ENCODE measurements at places on chromosomes 7 and 10.

DNA sequence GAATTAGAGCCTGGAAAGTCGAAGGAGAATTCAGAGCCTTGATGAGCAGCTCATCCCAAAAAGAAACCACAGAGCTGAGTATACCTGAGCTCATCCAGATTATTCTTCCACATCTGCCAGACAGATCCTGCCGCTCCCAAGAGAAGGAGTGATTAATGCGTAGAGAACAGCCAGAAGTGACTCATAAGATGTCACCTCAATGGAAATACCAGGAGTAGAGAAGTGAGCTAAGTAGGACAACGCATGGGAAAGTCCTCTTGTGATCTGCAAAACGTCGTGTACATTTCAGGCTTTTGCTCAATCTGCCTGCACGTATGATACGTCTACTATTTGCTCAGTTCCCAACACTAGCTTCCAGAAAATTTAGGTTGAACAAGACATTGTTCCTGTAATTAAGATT lies 230.5 kb upstream of the AUTS2 start:
- no peak for DNase-seq

DNA sequence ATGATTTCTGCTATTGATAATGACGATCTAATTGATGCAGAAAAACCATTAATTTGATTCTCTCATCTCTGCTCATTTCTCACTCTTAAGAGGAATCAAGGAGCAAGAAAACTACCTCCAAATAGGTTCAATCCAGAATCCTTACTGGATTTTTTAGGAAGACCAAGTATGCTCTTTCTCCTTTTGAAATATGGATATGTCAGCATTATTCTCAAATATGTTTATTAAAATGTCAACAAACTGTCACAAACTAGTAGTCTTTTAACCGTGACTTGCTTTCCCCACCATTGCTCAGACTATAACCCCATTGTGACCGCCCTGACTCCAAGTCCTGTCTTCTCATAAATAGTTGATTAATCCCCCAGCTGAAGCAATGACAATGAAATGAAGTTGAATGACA lies 1.1 kb upstream of the ATOH7 start:
- DNase-seq: no peak

DNA sequence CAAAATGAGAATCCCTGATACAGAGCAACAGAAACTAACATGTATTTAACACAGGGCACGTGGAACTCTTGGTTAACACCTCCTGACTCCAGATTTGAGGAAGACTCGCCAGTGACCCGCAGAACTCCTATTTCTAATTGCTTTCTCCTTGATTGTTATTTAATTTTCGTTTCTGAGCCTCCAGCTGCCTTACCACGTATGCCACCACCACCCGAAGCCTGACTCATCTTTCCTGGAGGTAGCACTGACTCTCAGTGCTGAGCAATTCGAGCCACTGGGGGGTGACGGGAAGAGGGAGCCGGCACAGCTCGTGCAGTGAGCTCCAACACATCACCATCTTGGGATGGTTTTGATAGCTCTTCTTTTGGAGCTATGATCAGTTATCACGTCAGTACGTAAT lies 273.9 kb upstream of the MGMT start:
- no peak for DNase-seq

DNA sequence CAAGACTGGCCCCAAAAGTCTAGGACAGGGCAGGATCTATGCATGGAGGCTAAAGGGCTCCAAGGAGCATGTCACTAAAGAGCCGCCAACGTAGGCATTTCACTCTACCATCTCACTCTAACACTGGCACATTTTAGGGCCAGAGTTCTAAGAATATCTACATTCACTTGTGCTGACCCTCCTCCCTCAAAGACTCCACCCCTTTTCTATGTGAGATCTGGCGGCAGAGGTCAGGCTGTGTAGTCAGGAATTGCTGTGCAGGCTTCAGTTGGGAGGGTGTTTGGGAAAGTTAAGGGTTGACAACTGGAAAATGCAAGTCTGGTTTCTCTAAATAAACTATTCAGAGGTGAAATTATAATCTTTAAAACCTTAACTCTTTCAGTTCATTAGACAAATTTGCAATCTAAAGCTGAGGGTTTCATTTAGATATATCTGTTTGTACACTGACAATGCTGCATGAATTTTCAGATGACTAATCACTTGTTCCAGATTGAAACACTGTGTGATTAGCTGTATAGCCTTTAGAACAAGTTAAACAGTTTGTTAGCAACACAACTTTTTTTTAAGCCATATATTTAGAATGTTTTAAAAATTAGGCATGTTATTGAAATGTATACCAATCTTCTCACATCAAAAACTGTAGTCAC lies 18.2 kb downstream of the LMOD2 start:
- no peak for DNase-seq

DNA sequence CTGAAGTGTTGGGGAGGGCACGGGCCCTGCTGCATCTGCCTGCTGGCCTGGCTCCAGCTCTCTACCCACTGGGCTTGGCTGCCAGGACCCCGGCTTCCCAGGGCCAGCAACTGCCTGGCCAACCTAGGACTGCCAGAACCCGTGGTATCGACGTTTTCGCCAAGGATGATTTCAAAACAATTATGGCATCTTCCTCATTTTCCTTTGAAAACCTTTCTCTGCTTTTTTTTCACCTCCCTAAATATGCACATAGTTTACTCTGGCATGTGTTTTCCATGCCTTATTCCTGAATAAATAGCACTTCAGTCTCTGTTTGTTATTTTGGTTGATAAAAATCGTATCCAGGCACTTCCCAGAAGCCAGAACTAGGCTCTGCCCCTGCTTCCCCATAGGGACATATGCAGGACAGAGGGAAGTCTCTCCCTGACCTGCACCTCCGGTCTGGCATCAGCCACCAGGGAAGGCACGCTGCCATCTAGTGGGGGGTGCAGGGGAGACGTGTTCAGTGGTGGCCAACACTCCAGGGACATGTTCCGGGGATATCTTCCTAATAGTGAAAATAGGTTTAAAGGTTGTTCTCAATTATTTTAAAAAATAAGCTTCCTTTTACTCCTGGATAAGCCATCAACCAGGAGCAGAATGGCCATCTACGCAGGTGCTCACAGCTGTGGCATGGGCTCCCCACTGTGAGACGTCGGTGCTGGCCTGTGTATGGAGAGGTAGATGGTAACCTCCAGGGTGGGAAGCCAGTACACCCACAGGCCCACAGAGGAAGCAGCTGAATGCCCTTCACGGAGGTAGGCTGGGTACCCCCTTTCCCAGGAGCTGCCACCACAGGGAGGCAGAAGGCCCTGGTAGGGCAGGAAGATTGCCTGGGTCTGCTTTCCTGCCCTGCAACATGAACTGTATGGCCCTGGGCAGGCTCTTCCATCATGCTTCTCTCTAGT lies 30.7 kb upstream of the ANTXRL start:
- no peak for DNase-seq

- no peak for DNase-seq
Observed at GRCh38 chr7:147308539-147308938, 1191.9 kb downstream of the CNTNAP2 start.

DNA sequence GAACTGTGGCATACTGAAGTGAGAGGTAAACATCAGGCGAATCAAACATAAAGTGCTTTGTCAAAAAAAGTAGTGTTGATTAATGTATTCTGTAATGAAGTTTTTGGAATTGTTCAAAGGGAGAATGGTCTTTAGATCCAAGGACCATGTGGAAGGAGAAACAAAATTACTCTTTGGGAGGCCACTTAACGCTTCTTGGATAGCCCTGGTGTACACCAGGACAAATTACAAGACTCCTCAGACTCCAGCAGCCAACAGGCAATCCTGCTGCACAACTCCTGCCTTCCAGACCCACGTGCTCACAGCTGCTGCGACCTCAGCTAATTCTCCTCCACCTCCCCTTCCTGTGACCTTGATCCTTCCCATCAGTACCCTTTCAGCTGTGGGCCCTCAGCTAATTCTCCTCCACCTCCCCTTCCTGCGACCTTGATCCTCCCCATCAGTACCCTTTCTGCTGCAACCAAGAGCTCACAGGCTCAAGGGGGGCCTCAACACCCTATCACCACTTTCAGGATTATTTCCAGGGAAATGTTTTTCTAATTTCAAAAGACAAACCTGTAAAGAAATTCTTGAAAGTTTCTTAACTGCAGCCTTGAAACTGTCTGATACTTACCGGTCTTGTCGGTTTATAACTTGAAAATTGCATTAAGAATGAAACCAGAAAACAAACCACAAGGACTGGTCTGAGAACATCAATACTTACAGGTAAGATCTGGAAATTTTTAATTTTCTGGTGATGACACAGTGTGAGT lies 29.7 kb upstream of the DDC start:
- DNase-seq: no peak

DNA sequence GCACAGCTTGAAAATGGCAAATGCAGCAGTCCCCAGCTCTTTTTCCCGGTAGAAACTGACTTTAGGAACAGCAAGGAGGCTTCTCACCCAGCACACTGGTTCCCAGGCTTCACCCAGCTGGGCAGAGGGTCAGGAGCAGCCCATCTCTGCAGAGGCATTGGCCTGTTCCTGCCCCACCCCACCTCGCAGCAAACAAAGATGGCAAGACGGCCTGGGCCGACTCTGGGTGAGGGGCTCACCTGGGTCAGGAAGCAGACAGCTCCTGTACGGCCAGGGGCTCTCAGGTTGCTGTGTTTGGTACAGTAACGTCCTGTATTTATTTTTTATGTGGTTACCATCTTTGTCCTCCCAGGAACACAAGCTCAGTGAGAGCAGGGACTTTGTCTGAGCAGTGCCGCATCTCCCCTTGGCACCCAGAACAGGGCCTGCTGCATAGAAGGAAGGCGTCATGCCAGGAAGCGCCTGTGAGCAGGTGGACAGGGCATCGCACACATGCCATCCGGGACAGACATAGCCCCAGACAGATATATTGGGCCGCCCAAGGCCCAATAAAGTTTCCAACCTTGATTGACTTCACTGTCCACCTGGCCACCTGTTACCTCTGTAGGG lies 585.0 kb upstream of the FOXK1 start:
- no peak for DNase-seq

DNA sequence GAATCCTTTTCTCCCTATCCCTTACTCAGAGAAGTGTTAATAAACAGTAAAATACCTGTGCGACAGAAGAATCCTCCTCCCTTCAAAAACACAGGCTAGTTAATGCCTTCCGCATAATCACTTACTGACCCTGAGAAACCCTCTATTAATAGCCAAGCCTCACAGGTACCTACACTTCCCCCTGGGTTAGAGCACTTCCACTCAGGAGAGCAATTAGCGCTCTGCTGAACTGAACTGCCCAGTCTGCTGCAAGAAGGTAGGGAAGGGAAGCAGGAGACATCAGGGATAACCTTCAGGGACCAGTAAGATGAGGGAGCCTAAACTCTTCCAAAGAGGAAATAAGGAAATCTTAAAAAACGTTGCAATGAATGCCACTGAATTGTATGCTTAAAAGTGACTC lies 39.6 kb downstream of the KIAA1549 start:
- no peak for DNase-seq

- DNase-seq: no peak
Observed at GRCh38 chr10:53682885-53683284, 910.3 kb upstream of the MBL2 start.

DNA sequence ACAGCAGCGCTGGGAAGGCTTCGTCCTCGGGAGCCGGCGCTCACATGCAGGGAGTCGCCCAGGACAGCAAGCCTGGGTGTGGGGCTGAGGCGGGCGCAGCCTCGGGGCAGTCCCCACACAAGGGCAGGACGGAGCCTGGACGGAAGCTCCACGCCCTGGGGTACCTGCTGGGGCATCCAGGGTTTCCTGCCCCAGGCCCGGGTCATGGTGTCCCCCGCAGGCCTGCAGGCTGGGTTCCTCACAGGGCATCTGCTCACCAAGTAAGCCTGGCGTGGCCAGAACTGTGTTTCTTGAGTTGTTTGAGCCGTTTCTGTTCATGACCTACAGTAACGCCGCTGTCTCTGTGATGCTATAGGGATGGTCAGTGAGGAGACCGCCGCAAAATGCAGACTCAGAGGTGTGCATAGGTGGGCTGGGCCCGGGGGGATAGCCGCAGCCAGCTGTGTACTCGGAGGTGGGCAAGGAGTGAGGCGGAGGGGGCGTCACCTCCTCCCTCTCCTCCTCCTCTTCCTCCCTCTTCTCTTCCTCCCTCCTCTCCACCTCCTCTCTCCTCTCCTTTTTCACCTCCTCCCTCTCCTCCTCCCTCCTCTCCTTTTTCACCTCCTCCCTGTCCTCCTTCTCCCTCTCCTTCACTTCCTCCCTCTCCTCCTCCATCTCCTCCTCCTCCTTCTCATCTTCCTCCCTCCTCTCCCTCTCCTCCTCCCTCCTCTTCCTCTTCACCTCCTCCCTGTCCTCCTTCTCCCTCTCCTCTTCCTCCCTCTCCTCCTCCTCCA lies 438.9 kb downstream of the DNAJB6 start:
- DNase-seq: no peak

- no peak for DNase-seq
Observed at GRCh38 chr7:152856351-152856750, 96.8 kb downstream of the ACTR3B start.

- peak; percentile 75 for DNase-seq
Observed at GRCh38 chr10:92591550-92592022, 1.3 kb upstream of the KIF11 start.

DNA sequence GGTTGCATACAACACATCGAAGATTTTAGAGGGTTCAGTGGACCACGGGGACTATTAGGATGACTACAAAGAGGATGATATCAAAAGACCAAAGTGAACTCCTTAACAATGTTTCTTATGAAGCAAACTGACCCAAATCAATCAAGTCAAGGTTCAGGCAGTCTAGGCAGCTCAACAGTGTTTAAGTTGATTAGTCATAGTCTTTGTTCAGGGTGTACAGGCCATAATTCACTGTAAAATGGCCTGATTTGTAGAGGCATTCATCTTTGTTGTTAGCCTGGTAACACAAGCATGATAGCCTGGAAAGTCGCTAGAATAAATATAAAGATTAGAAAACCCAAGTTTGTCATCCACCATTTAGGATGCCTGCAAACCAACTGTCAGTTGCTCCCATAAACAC lies 32.6 kb downstream of the ANTXRL start:
- no peak for DNase-seq

DNA sequence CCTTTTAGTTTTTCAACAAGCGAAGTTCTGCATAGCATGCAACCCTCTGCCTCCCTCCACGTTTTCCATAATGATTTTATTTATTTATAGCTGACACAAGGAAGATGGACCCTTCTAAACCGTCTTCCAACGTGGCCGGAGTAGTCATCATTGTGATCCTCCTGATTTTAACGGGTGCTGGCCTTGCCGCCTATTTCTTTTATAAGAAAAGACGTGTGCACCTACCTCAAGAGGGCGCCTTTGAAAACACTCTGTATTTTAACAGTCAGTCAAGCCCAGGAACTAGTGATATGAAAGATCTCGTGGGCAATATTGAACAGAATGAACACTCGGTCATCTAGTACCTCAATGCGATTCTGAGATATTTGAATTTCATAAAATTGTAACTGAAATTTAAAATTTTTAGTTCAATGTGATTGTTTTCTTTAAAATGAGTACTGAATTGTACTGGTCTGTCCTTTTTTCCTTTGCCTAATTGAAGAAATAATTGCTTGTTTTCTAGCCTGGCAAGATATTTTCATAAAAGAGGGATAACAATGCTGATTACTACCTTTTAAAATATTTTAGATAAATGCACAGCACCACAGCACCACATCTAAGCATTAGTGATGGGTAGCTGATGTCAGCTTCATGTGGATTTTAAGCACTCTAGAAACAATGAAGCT lies 41.5 kb upstream of the SLC39A12 start:
- DNase-seq: no peak

GRCh38 chr7:6346581-6346980 lies 74.2 kb upstream of the CYTH3 start:
- no peak for DNase-seq

All from esophagus squamous epithelium (tissue), 5 donors.